ENCODE measurements at places on chromosomes 1 and 21.
A peak's percentile ranks its signal among the peaks of the same experiment; 100 is the strongest.

DNA sequence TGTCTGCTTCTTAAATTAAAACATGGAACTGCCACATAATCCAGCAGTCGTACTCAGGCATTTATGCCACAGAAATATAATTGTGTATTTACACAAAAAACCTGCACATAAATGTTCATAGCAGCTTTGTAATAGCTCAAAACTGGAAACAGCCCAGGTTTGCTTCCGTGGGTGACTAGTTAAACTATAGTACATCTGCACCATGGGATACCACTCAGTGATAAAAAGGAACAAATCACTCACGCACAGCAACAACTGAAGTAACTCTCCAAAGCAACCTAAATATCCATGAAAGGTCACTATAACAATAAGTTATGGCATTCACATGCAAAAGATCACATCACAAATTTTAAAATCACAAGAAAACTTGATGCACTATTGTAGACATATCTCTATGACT lies 64.4 kb downstream of the KCNT2 start:
- H3K4me3 ChIP-seq, result no peak overlapping the region
- DNase-seq, result no peak
- no peaks in the 10 kb centered on the region for H3K4me1 ChIP-seq
- H3K36me3 ChIP-seq, result no peaks in the 10 kb centered on the region
- no peaks in the 10 kb centered on the region for H3K27me3 ChIP-seq

DNA sequence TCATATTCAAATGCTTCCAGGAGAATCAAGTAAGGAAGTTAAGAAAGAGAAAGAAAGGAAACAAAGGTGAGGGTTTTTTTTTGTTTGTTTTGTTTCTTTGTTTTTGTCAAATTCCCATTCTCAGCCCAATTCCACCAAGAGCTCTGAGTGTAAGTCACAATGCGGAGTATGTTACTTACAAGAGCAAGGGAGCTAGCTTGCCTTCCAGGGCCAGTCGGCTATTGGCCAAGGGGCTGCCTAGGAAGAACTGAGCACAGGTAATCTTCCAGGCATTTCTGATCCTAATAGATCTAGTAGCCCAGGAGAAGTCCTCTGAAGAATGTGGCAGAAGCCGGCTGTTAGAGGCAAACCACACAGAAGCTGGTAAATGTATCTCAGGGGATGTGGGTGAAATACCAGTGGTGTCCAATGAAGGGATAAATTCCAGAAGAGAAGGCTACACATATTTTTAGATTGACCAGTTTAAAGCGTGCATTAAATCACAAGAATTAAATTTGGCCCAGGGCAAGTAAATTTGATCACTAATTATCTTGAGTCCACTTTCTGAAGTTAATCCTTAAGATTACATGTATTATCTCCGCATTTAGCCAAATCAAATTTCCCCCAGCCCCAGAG lies 239.6 kb upstream of the ADAMTS5 start:
- H3K4me1 ChIP-seq, result no peaks in the 10 kb centered on the region
- no peak overlapping the region for H3K4me3 ChIP-seq
- H3K27me3 ChIP-seq, result no peaks in the 10 kb centered on the region

DNA sequence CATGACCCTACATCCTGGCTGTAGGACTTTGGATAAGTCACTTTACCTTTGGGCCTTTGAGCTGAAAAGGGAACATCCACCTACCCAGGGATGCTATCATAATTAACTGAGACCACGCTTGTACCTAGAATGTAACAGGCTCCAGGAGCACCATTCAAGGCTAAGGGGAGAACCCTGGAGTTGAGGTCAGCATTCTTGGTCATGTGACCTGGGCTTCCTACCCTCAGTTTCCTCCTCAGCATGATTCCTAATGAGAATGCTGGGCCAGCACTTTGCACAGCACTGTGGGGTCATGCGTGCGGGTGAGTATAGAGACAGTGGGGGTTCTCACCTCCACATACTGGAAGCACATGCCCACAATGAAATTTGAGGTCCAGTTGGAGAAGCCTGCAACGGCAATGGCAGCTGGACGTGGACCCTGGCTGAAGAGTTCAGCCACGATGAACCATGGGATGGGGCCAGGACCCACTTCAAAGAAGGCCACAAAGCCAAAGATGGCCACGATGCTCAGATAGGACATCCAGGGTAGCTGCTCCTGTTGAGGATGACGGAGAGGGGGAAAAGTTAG lies 31.3 kb downstream of the SLC2A1 start:
- H3K4me3 ChIP-seq, result no peak overlapping the region
- H3K27me3 ChIP-seq, result no peaks in the 10 kb centered on the region
- peak overlapping the region; percentile 6 for H3K27ac ChIP-seq
- H3K4me1 ChIP-seq, result peaks cover 11% of the 10 kb centered on the region
- H3K36me3 ChIP-seq, result peaks cover 35% of the 10 kb centered on the region

DNA sequence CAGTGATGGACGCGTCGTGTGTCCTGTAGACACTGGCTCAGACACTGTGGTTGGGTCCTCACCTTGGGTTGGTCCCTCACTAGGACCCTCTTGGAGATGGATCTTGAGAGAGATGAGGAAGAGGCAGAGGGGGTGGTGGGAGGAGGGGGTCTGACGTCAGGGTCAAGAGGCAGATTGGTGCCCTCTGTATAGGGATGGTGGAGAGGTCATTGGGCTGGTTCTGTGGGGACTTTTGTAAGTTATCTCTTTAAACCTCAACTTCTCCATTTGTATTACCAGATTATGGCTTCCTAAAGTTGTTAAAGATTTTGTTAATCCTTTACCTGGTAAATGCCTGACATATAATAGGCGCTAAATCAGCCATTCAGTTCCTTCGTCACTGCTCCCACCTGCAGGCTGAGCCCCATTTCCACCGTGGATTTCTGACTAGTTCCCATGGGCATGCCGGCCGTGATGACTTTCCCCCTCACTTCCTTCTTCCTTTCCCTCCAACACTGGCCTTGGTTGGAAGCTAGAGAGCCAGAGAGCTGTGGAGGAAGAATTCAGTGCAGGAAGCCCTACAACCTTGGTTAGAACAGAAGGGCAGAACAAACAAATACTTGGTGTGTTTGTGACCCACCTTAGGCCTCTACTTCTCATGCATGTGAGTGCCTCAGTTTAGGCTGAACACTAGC lies 8.6 kb downstream of the H6PD start:
- no peak for DNase-seq
- H3K4me3 ChIP-seq, result no peak overlapping the region
- H3K27ac ChIP-seq, result no peak overlapping the region
- no peaks in the 10 kb centered on the region for H3K36me3 ChIP-seq

DNA sequence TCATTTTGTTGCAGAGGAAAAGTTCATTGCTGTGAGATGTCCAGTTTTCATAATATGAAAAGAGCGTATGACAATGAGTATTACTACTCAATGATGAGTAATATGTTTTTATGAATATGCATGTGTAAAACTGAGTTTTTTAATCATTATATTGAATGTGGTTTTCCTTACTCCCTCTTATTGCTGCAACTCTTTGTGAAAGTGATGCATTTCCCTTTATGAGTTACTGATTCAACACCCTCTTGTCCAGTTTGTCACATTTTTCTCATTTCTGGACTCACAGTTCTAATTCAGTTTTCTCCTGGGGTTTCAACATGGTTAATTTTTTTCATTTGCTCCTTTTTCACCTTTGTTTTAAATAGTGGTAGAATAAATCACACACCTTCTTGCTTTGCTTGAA lies 35.2 kb upstream of the KCNJ15 start:
- H3K36me3 ChIP-seq, result no peaks in the 10 kb centered on the region
- no peaks in the 10 kb centered on the region for H3K27me3 ChIP-seq
- no peak overlapping the region for H3K4me3 ChIP-seq
- no peak for DNase-seq

DNA sequence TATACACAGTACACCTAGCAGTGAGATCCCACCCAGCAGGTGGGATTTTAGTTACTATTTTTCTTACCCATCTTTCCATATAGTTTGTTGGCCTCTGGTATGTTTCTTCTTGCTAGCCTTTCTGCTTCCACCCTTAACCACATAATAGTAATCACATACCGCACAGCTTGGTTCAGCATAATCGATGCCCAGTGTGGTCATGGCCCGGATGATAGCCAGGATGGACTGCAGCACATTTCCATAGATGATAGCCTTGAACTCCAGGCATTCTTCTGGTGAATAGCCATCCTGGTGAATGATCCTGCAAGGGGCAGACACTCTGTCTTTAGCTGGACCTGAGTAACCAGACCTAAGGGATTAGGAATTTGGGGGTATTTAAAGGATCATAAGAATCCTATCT lies 9.5 kb downstream of the GNAT2 start:
- H3K4me1 ChIP-seq, result peaks cover 3% of the 10 kb centered on the region
- no peak overlapping the region for H3K27ac ChIP-seq
- H3K36me3 ChIP-seq, result no peaks in the 10 kb centered on the region
- no peaks in the 10 kb centered on the region for H3K27me3 ChIP-seq

- H3K4me1 ChIP-seq, result no peaks in the 10 kb centered on the region
- H3K27me3 ChIP-seq, result no peaks in the 10 kb centered on the region
- no peak overlapping the region for H3K27ac ChIP-seq
- H3K4me3 ChIP-seq, result no peak overlapping the region
- H3K36me3 ChIP-seq, result no peaks in the 10 kb centered on the region
- no peak for DNase-seq
Observed at GRCh38 chr1:233505130-233505529, 108.8 kb upstream of the KCNK1 start.

DNA sequence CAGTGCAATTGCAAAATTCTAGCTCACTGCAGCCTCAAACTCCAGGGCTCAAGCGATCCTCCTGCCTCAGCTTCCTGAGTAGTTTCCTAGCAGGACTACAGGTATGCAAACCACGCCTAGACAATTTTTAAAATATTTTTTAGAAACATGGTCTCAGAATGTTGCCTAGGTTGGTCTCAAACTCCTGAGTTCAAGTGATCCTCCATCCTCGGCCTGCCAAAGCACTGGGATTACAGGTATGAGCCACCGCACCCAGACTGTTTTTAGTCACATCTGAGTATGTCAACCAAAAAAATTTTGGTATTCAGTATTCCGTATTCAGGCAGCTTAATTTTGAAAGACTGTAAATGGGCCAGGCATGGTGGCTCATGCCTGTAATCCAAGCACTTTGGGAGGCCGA lies 11.2 kb downstream of the TARBP1 start:
- no peaks in the 10 kb centered on the region for H3K4me1 ChIP-seq
- no peaks in the 10 kb centered on the region for H3K27me3 ChIP-seq
- no peak for DNase-seq
- H3K4me3 ChIP-seq, result no peak overlapping the region
- no peak overlapping the region for H3K27ac ChIP-seq

Measured in mesendoderm (in vitro differentiated cells).